Amniotic stem cell (primary cell): ENCODE measurements at places on chromosomes 13 and 19.

- DNase-seq = no peak
These were observed 2.4 kb upstream of the ZNF536 start for GRCh38 chr19:30369833-30370232.

DNA sequence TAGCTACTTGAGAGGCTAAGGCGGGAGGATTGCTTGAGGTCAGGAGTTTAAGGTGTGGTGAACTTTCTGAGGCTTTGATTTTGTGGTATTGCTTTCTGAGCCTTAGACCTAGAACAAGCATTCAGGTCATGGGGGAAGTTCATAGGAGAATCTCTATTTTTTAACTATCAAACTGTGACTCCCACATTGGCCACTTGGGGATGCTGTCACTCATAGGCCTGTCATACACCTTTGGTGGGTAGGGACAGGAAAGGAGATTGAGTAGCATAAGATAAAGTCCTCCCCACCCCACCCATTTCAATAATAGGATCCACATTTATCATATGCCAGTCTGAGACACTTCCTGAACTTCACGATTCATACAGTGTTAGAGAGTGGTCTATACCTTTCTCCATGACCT is 41.9 kb upstream of the PSG2 start:
- DNase-seq = no peak

GRCh38 chr13:100581504-100581903 is 7.1 kb downstream of the GGACT start:
- DNase-seq = no peak

DNA sequence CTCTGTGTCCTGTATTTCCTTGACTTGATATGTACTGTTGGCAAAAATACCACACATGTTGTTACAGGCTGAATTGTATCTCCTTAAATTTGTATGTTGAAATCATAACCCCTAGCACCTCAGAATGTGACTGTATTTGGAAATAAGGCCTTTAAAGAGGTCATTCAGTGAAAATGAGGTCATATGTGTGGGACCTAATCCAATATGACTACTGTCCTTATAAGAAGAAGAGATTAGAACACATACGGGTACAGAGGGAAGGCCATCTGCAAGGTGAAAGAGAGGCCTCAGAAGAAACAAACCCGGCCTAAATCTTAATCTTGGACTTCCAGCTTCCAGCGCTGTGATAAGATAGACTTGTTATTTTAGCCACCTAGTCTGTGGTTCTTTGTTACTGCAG is 202.5 kb downstream of the NUFIP1 start:
- DNase-seq = no peak

DNA sequence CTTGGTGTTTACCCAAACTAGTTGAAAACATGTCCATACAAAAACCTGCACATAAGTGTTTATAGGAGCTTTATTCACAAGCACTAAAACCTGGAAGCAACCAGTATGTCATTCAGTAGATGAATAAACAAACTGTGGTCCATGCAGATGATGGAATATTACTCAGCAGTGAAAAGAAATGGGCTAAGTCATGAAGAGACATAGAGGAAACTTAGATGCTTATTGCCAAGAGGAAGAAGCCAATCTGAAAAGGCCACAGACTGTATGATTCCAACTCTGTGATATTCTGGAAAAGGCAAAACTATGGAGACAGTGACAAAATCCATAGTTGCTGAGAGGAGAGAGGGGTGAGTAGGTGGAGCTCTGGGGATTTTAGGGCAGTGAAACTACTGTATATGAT is 38.8 kb upstream of the MCF2L start:
- DNase-seq = no peak

GRCh38 chr13:102902789-102903347 is 57.0 kb downstream of the ERCC5 start:
- DNase-seq = no peak

- no peak for DNase-seq
These were observed 1.7 kb upstream of the WBP4 start for GRCh38 chr13:41059456-41060081.

DNA sequence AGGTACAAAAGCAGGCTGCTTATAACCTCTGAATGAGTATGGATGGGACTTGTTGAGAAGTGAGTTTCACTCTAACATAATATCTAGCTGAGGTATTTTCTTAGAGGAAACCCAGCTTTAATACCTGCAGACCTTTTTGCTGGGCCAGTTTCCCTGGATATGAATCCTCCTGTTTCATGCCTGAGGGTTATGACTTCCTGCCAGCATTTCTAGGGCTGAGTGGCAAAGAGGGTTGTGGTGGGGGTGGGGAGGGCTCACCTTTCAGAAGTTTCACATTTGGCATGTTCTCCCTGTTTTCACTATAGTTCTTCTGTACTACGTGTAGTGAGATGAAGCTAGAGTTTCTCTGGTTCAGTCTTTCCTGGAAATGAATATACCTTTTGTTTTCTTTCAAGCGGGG is 73.7 kb downstream of the LACC1 start:
- DNase-seq = no peak
